ENCODE measurements at places on chromosomes 4 and X. TPM values are rescaled to one million over a fixed set of nuclear protein-coding genes. Genes with fewer than 3 reads are reported as not detected.
A peak's percentile ranks its signal among the peaks of the same experiment; 100 is the strongest.

GRCh38 chr4:169259271-169259670, 11.5 kb downstream of the SH3RF1 start:
- H3K27ac ChIP-seq: no peak overlapping the region
- no peaks in the 10 kb centered on the region for H3K36me3 ChIP-seq
- DNase-seq: no peak
- H3K27me3 ChIP-seq: peaks cover 25% of the 10 kb centered on the region

DNA sequence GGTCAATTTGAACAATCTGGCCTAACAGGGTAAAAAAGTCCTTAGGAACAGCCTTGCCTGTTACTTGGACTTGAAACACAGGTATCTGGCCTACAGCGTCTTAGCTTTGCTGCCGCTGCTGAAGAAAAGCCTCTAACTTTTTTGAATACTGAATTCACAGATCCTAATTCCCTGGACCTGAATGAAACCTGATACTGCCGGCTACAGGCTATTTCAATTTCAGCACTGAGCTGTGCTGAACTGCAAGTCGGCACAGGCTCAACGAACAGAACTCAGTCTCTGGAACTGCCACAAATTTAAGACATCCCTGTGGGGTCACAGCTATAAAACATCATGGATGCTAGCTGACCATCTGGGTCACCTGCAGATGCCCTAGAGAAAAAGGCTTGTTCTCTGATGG, 7.2 kb downstream of the NR0B1 start:
- no peaks in the 10 kb centered on the region for H3K36me3 ChIP-seq
- H3K27me3 ChIP-seq: peaks cover 3% of the 10 kb centered on the region
- no peaks in the 10 kb centered on the region for H3K4me1 ChIP-seq
- no peak for DNase-seq
- H3K27ac ChIP-seq: no peak overlapping the region
- no peak overlapping the region for H3K4me3 ChIP-seq

- peak; percentile 28 for DNase-seq
- H3K4me1 ChIP-seq: peaks cover 13% of the 10 kb centered on the region
Observed at GRCh38 chrX:40570346-40571093, 10.2 kb upstream of the ATP6AP2 start.

- DNase-seq: no peak
- H3K36me3 ChIP-seq: no peaks in the 10 kb centered on the region
- H3K27me3 ChIP-seq: no peaks in the 10 kb centered on the region
- no peak overlapping the region for H3K27ac ChIP-seq
- H3K4me3 ChIP-seq: no peak overlapping the region
Observed at GRCh38 chr4:119031218-119031617, 104.4 kb upstream of the MYOZ2 start.

DNA sequence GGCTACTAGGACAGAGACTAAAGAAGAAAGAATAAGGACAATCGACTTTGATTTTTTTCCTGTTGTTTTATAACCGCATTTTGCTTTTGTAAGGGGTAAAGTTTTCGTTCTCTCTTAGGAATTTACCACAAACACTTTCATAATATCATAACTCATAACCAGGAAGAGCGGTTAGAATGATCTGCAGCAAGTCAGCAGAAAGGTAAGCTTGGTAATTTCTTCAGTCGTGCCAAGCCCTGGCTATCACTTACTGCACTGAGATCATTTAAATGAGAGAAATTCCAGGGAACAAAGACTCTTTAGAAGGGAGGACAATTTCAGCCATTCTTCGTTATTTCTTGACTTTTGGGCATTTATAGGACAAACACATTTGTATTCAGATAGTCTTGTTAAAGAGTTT, 258.1 kb downstream of the UNC5C start:
- H3K4me1 ChIP-seq: peaks cover 22% of the 10 kb centered on the region
- no peak overlapping the region for H3K27ac ChIP-seq
- H3K36me3 ChIP-seq: no peaks in the 10 kb centered on the region
- no peak overlapping the region for H3K4me3 ChIP-seq
- H3K27me3 ChIP-seq: no peaks in the 10 kb centered on the region

GRCh38 chrX:3699821-3700381, 13.5 kb downstream of the PRKX start:
- peak overlapping the region; percentile 87 for H3K27ac ChIP-seq
- DNase-seq: no peak
- peak overlapping the region; percentile 84 for H3K4me3 ChIP-seq
- no peaks in the 10 kb centered on the region for H3K27me3 ChIP-seq

DNA sequence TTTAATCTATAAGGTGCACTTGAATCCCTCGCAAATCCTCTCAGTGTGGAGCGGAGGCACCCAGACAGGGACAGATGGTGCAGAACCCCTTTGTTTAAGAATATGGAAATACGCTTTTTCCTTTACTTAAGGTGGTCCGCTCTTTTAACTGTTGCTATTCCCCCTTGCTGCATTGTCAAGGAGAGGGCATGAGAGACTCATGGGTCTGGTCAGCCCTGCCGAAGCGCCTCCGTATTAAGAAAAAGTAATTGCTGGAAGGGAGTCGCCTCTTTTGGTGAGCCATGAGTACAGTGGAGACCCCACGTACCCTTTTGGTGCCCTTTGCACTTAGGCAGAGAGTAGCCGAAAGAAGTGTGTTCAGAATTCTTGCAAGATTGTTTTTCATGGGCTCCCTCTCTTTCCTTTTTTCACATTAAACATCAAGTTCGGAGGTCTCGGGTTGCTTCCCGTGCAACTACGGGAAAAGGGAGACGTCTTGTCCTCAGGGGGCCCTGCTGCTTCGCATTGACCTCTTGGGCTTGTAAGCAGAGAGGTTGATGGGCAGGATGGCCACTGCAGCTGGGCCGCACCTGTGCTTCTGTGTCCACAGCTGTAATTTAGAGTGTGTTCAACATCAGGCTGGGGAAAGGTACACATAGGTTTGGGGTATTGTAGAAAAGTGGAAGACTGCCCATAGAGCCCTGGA, 109.6 kb downstream of the SPRY1 start:
- peaks cover 4% of the 10 kb centered on the region for H3K36me3 ChIP-seq
- peaks cover 14% of the 10 kb centered on the region for H3K4me1 ChIP-seq
- no peak for DNase-seq

DNA sequence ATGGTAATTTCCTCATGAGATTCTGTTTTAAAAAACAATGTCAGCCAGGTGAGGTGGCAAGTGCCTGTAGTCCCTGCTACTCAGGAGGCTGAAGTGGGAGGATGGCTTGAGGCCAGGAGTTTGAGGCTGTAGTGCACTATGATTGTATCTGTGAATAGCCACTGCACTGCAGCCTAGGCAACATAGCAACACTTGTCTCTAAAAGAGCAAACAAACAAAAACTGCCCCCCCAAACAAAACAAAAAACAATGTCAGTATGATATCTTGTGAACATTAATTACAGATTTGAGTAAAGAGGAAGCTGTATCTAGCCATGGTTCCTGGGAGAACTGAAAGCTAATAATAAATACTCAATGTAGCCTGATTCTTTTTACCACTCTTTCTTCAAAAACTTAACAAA, 6.8 kb upstream of the MSL3 start:
- peaks cover 6% of the 10 kb centered on the region for H3K27me3 ChIP-seq
- H3K36me3 ChIP-seq: no peaks in the 10 kb centered on the region
- no peak for DNase-seq
- H3K27ac ChIP-seq: no peak overlapping the region
- H3K4me1 ChIP-seq: peaks cover 2% of the 10 kb centered on the region
- no peak overlapping the region for H3K4me3 ChIP-seq

DNA sequence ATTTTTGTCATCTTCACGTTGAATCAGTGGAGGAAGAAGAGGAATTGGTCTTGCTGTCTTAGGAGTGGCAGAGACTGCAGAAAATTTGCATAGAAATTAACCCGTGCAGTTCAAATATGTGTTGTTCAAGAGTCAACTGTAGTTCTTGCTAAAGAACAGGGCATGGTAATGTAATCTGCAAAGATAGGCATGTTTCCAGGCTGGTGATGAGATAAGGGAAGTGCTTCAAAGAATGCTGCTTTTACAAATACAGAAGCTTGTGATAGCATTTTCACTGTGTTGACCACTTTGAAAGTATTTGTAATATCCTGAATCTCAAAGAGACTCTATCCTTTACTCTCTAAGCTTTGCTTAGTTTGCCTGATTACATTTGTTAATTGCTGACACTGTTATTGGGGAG, 60.1 kb downstream of the PRRG1 start:
- no peak for DNase-seq
- no peaks in the 10 kb centered on the region for H3K4me1 ChIP-seq
- H3K36me3 ChIP-seq: no peaks in the 10 kb centered on the region
- H3K27me3 ChIP-seq: no peaks in the 10 kb centered on the region
- no peak overlapping the region for H3K27ac ChIP-seq

DNA sequence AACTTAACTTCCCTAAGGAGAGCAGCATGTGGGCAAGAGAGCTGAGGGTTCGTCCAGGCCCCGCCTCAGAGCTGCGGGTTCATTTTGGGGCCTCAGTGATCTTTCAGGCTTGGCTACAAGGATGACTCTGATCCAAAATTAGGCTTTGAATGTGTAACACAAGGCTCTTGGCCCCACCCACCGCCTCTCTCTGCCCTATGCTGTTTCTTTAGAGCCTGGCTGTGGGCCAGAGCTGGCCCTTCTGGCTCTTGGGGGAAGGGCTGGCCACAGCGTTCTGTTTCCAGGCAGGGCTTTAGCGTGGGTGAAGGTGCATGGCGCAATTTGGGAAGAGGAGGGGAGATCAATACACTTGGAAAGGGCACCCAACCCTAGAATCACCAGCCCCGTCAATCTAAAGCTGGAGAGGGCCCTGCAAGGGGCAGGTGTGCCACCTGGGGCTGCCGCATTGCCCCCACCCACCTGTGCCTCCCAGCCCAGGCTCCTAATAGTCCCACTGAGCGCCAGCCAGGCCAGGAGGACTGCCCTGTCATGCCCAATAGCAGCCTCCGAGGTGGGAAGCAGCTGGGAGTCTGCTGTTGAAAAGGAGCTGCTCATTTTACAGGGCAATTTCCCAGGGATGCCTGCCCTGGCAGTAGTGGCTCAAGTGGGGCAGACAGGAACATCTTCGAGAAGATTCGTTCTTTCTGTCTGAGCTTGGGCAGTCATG, 84.5 kb upstream of the MAML3 start:
- DNase-seq: no peak
- no peak overlapping the region for H3K27ac ChIP-seq
- no peaks in the 10 kb centered on the region for H3K36me3 ChIP-seq

DNA sequence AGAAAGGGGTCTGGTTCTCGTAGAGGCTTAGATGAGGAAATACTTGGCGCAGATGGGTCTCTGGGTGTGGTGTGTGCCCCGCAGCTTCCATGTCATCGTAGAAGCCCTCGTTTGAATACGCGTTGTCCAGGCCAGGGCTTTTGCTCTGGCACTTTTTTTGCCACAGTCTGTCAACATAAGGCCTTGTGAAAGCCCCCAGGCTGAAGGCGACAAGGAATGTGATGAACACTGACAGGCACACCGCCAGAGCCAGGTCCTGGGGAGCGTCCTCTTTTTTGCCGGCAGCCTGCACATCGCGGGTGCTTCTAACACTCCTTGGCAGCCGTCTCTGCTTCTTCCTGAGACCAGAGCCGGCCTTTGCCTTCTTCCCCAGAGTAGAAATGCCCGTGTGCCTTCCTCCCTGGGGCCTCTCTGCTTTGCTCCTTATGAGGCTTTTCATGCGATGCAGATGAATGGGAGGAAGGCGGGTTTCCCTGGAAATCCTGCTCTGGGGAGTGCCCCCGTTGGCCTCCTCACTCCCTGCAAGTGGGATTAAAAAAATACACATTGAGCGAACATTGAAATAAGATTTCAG, 24.4 kb downstream of the LRRC66 start:
- H3K4me1 ChIP-seq: no peaks in the 10 kb centered on the region
- H3K27me3 ChIP-seq: no peaks in the 10 kb centered on the region
- no peaks in the 10 kb centered on the region for H3K36me3 ChIP-seq
- H3K27ac ChIP-seq: no peak overlapping the region

GRCh38 chrX:134558133-134558532, 98.2 kb downstream of the HPRT1 start:
- peaks cover 20% of the 10 kb centered on the region for H3K27me3 ChIP-seq
- H3K36me3 ChIP-seq: no peaks in the 10 kb centered on the region
- no peak for DNase-seq
- no peaks in the 10 kb centered on the region for H3K4me1 ChIP-seq

DNA sequence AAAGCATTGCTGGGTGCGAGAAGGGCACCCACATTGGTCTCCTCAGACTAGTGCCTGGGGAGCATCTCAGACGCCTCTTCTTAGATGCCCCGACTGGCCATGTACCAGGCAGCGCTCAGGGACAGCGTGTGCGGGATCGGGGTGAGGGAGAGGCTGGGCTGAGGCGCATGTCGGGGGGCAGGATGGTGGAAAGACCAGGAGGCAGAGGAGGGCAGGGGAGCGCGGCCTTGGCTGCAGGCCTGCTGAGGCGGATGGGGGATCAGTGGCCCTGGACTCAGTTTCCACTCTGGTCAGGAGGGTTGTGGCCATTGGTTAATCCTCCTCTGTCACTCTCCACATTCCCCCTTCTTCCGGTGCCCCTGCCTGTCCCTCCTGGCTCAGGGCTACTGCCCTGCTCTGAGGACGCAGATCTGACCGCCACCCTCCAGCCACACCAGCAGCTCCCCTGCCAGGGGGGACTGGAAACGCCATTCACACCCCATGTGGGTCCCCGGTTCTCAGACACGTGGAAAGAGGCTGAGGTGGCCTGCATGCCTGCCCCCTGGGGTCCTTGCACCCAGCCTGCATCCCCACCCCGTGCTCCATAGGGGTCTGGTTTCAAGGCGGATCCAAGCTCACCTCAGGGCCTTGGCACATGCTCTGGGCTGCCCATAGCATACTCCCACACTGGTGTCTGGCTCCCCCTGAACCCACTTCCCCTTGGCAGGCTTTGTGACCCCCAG, 105.9 kb downstream of the CPZ start:
- no peak overlapping the region for H3K4me3 ChIP-seq
- no peaks in the 10 kb centered on the region for H3K36me3 ChIP-seq
- no peak overlapping the region for H3K27ac ChIP-seq
- DNase-seq: no peak
- H3K4me1 ChIP-seq: no peaks in the 10 kb centered on the region

DNA sequence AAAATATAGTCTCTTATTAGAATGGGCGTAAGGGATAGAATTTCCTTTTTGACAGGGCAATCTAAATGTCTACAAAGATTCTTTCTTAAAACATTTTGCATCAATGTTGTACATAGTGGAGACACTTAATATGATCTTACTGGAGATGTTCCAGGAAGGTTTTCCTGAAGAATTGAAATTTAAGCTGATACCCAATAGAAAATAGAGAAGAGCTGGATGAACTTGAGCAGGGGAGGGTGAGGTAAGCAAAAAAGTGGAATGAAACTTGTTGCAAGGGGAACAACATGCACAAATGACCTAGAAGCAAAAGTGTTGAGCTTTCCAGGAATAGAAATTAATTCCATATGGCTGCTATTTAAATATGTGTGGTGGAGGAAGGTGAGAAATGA, 19.7 kb downstream of the SLAIN2 start:
- peaks cover 15% of the 10 kb centered on the region for H3K36me3 ChIP-seq
- H3K27ac ChIP-seq: no peak overlapping the region
- H3K4me3 ChIP-seq: no peak overlapping the region
- no peaks in the 10 kb centered on the region for H3K27me3 ChIP-seq
- no peaks in the 10 kb centered on the region for H3K4me1 ChIP-seq

GRCh38 chr4:19213388-19213787, 1038.3 kb upstream of the SLIT2 start:
- no peak overlapping the region for H3K4me3 ChIP-seq
- H3K27me3 ChIP-seq: no peaks in the 10 kb centered on the region
- no peaks in the 10 kb centered on the region for H3K36me3 ChIP-seq
- no peak overlapping the region for H3K27ac ChIP-seq
- H3K4me1 ChIP-seq: no peaks in the 10 kb centered on the region

PTTG2 gene
- 2.0 TPM for total RNA-seq

IL21 gene
- total RNA-seq: not detected

ASB12 gene
- 0.22 TPM for total RNA-seq

ARHGAP10 gene
- 6.5 TPM for total RNA-seq

NBDY gene
- total RNA-seq: 47.0 TPM

ARHGEF9 gene
- total RNA-seq: 34.2 TPM

NUP62CL gene
- 1.8 TPM for total RNA-seq

CITED1 gene
- total RNA-seq: not detected

Data from activated naive CD8-positive, alpha-beta T cell treated with anti-CD3 and anti-CD28 coated beads, Interleukin-2, amount 10 ng/mL, durations not matched to agents 7 days and 5 days (primary cell).